Progenitor cell of endocrine pancreas (in vitro differentiated cells): ENCODE measurements at places on chromosomes 11 and 22.

GRCh38 chr11:124670732-124671131 lies 2.8 kb downstream of the SIAE start:
- DNase-seq, result no peak

GRCh38 chr22:50343541-50343935 lies 411 bp downstream of the PPP6R2 start:
- DNase-seq, result no peak

GRCh38 chr11:23112390-23112789 lies 252.1 kb upstream of the CCDC179 start:
- no peak for DNase-seq

GRCh38 chr22:18980829-18981228 lies 44.7 kb upstream of the PRODH start:
- no peak for DNase-seq

DNA sequence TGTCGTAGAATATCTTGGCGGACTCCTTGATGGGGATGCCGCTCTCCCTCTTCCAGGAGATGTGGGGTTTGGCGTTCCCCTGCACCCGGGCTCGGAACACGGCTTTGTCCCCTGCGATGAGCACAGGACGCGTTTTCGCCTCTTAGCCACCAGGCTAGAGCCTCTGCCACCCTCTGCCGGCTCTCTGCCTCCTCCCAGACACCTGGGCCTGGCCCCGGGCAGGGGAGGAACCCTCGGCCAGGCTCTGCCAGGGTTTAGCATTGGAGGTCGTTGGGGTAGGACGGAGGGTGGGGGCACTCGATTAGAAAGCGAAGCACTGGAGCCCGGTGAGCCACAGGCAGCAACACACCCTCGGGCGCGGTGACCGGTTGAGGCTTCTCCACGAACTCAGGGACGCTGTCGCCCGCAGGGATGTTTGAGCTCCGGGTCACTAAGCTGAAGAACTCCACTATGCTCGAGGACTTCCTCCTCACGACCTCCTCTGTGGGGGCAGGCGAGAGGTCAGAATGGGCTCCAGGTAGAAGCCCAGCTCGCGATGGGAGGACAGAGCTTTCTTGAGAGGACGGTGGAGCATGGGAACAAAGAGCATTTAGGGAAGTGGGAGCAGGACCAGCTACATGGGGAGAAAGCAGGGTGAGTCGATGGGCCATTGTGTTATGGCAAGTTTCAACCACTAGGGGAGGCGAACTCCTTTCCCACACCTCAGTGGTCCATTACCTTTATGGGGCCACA lies 4.3 kb downstream of the IGSF22 start:
- peak; percentile 50 for DNase-seq

GRCh38 chr11:2651826-2652271 lies 47.9 kb downstream of the KCNQ1OT1 start:
- no peak for DNase-seq

GRCh38 chr22:44730022-44730393 lies 22.4 kb upstream of the ARHGAP8 start:
- DNase-seq, result no peak

GRCh38 chr11:72735495-72736027 lies 16.6 kb downstream of the ARAP1 start:
- no peak for DNase-seq

GRCh38 chr22:38062791-38063190 lies 5.6 kb downstream of the PICK1 start:
- DNase-seq, result no peak

- DNase-seq, result no peak
These were observed 4.8 kb downstream of the MUC5B start for GRCh38 chr11:1227551-1228100.

GRCh38 chr11:70422692-70423522 lies 24.6 kb downstream of the CTTN start:
- DNase-seq, result no peak

- no peak for DNase-seq
These were observed 1383.3 kb downstream of the TBC1D22A start for GRCh38 chr22:48145738-48146137.

GRCh38 chr11:355581-356458 lies 13.5 kb upstream of the B4GALNT4 start:
- DNase-seq, result peak; percentile 81

DNA sequence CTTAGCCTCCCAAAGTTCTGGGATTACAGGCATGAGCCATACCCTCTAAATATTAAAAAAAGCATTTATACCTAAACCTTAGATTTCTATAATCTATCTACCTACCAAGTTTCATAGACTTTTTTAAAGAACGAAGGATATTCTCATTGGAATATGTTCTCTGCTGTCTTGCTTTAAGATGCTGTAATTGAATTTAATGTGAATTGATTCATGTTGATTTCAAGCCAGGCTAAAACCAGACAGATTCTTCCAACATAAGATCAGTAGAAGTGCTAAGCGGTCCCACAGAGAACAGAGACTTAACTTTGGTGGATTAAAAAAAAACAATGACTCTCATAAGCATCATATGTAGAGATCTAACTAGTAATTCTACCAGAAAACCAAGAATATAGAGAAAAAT lies 14.2 kb downstream of the KREMEN1 start:
- DNase-seq, result no peak

GRCh38 chr11:103294516-103294915 lies 185.3 kb downstream of the DYNC2H1 start:
- DNase-seq, result no peak

DNA sequence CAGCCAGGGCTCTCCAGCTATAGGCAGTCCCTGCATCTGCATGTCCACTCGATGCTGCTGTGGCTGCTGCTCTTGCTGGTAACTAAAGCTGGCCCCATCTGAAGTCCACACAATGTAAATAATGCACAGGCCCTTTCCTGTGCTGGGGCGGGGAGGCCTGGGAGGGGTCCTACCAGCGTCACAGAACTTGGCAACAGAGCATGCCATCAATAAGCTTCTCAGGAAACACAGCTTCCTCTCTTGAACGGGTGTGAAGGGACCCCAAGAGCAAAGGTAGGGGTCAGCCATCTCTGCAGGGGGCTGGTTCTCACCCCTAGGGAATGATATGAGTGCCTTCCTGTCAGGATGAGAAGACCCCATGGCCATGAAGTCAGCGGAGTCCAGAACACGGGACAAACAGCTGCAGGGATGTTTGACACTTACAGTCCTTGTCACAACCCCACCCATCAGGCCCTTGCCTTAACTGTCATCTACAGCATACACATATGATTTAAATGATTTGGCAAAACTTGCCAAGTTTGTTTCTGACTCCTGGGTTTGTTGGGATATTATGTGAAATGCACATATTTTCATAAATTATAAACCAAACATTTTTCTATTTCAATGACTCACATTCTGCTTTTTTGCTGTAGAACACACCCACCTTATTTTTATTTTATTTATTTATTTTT lies 39.1 kb upstream of the LYVE1 start:
- no peak for DNase-seq

GRCh38 chr11:3894128-3894731 lies 38.8 kb downstream of the STIM1 start:
- no peak for DNase-seq

DNA sequence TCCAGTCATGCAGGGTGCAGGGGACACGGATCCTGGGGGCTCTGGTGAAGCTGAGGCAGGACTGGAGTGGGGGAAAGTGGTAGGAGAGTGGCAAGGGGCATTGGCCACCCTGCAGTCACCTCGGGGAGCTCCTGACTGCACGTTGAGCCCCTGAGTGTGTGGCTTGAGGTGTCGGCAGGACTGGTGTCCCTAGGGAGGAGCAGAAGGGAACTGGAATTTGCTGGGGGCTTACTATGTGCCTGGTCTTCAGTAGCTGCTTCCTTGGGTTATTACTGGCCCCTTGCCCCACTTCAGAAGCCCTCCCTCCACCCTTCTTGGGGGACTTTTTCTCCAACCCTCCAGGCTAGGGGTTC lies 31.5 kb downstream of the IFT27 start:
- no peak for DNase-seq

DNA sequence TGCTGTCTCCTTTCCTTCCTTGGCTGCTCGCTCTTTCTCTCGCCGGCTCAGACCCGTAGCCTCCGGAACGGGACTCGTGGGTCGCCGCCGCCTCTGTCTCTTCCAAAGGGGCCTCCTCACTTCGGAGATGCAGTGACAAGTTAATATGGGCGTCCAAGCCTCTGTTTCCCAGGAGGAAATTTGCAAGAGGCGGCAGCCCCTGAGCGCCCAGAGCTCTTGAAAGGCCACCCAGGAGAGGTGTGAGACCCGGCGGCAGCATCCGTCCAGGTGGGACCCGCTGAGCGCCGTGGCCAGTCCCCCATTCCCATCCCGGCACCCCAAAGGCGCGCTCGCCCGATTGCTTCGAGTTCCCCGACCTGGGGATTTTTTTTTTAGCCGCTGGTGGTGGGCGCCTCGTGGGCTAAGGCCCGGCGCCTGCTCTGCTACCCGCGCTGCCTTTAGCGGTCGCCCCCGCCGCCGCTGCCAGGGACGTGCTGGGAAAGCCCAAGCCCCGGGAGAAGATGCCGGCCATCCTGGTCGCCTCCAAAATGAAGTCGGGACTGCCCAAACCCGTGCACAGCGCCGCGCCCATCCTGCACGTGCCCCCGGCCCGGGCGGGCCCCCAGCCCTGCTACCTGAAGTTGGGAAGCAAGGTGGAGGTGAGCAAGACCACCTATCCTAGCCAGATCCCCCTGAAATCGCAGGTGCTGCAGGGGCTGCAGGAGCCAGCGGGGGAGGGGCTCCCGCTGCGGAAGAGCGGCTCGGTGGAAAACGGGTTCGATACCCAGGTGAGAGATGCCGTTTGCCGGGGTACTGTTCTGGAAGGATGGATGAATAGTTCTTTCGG lies 772 bp downstream of the NAV2 start:
- no peak for DNase-seq

GRCh38 chr11:73164803-73165540 lies 22.9 kb upstream of the FCHSD2 start:
- DNase-seq, result no peak

GRCh38 chr22:30287648-30288418 lies 1.5 kb downstream of the CASTOR1 start:
- peak; percentile 71 for DNase-seq
